ENCODE measurements at places on chromosomes 1 and 21.

GRCh38 chr1:243609698-243610097 is 240.3 kb downstream of the AKT3 start:
- no peak for DNase-seq

DNA sequence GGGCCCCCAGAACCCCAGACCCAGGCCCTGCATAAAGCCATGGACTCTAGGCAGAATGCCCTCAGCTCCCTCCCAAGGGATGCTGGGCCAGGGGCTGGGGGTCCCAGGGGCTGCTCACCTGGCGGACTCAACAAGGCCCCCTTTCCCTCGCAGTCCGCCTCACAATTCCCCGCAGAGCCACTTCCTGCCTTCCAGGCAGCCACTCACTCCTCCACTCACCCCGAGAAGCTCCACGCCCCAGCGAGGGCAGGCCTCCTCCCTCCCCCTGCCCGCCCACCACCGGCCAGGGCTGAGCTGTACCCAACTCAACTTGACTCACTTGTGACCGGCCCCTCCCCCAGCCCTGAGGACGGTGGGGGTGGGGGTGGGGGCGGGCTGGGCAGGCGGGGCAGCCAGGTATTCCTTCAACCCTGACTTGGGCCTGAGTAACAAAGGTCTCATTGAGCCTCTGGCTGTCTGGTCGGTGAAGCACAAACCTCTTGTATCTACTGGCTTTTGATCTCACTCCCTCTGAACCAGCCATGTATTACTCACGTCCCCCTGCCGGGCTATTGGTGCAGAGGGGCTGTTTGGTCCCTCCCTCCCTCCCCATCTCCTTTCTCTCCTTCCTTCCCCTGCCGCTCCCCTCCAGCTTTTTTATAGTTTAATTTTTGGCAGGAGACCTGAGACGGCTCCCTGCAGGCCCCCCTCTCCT is 5.9 kb downstream of the BLACAT1 start:
- DNase-seq, result peak; percentile 95

DNA sequence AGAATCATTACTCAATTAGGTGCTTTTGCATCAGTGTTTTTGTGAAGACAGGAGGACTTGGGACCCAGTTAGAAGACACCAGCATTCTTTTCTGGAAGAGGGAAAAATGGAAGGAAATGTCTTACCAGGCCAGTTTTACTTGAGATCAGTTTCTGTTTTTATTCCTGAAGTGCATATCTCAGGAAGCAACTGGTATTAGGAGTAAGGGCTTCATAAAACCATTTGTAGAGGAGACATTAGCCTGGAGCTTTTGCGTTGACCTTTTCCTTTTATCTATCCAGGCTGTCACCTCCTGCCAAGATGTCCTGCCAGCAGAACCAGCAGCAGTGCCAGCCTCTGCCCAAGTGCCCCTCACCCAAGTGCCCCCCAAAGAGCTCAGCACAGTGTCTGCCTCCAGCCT is at the start of gene LCE3B:
Gene LCE3B, plus strand, starts transcription at position 301 of the 400 bp plus-strand sequence. Its CDS starts 0 bp downstream, at position 301.
- DNase-seq, result no peak

DNA sequence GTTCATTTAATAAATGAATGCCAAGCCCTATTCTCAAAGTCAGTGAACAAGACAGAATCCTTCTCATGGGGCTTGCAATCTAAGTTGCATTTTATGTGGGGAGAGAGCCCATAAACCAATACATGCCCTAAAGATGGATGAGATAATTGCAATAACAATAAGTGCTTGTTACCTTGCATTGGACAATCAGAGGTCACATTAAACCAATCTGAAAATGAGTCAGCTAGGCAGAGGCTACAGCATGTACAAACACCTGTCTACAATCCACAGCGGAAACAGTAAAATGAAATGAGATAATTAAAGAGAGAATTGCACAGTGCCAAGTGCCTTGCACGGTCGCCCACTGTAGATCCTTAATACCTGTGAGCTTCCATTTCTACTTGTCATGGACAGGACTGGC is 7.4 kb upstream of the IGFN1 start:
- DNase-seq, result no peak

DNA sequence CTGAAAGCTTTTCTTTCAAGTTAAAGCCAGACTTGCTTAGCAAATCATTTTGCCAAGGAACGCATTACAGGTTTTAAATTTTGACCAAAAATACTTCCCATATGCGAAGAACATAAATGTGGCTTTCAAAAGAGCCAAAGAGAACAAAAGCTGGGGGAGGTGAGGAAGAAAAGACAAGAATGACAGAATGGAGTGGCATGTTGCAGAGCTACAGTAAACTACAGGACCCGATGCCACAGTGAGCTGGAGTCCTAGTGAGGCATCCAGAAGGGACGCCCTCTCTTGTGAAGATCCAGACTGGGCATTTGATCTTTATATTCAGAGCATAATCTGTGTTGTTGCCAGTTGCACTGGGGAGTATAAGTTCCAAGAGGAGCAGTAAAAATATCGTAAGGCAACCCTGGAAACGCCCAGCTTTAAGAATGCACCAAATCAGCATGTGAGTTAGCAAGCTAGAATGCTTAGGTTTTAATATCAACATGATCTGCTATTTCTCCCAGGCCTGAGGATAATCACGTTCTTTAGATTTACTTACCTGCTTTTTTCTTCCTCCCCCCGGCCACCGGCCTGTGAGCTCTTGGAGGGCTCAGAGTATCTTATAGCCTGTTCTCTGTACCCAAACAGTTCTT is 48.4 kb upstream of the HOOK1 start:
- no peak for DNase-seq

GRCh38 chr1:55034476-55035133 is 4.7 kb upstream of the PCSK9 start:
- no peak for DNase-seq

- no peak for DNase-seq
Measured at GRCh38 chr1:72568113-72568512, 285.8 kb upstream of the NEGR1 start.

DNA sequence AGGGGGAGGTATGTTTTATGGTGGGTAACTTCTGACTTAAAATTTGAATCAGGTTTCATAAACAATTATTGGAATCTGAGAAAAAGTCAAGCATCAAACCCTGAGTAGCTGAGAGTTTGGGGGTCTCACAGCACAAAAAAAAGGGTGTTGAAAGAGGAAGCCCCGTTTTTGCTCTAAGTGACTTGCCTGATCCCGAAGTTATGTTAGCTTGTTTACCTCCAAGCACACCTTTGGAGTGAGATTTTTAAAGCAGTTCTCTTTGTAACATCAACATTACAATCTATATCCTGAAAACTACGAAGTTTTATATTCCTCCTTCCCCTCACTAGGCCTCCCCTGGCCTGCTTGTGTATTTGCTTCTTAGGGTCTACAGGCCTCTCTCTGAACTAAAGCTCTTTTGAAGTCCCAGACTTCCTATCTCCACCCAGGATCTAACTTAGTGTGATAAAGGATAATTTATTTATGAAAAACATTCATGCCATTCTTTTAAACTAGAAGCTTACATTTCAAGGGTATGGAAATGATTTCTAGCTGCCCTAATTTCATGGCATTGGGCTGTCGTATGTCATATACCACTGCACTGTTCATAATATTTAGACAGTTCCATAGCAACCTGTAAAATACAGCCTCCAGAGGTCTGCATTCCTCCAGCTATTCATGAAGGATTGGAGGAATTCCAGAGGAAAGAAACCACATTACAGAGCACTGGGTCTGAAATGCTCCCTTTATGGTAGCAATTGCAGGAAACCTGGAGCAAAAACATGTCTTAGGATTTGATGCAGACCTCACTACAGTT is 36.1 kb upstream of the RGS1 start:
- no peak for DNase-seq

- peak; percentile 88 for DNase-seq
Measured at GRCh38 chr1:155984341-155984740, 6.0 kb upstream of the ARHGEF2 start.

GRCh38 chr1:1721201-1721600 is 3.0 kb downstream of the CDK11A start:
- DNase-seq, result no peak

DNA sequence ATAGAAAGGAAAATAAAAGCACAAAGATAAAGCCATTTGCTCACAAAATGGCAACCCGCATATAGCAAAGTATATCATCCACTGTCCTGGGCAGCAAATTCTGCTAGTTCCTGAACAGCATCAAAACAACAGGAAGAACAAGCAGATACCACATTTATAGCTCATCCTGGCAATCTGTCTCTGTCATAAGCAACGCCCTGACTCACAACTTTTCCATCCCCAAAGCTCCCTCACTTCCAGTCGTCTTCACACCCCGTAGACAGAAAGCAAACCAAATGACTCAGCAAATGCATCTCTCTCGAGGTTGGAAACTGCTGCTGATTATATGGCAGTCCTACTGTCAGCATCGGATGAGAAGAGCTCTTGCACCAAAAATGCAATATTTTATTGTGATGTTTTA is 65.8 kb downstream of the AK5 start:
- no peak for DNase-seq

GRCh38 chr1:119966020-119966419 is 69.7 kb upstream of the ADAM30 start:
- no peak for DNase-seq

DNA sequence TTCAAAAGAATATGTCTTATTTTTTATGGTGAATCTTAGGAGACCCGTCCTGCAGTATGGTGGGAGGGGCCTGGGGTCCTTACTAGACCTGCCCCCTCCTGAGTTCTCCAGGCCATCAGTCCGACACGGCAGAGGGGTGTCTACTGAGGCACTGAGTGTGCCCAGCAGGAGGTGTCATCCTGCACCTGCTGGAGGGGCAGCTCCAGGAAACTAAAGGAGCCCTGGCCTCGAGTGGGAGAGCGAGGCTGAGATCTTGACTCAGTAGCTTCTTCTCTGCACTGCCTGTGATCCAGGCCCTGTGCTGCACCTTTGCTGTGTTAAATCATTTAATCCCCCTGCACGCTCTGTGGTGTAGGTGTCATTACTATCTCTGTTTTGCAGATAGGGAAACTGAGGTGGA is 587.7 kb downstream of the PTPRU start:
- DNase-seq, result no peak

- DNase-seq, result no peak
Measured at GRCh38 chr1:220296981-220297380, 24.7 kb upstream of the RAB3GAP2 start.

- no peak for DNase-seq
Measured at GRCh38 chr1:76725864-76726619, 141.2 kb upstream of the ST6GALNAC5 start.

- no peak for DNase-seq
Measured at GRCh38 chr1:232699814-232700213, 69.9 kb upstream of the SIPA1L2 start.

- DNase-seq, result peak; percentile 15
Measured at GRCh38 chr1:32052887-32053286, 19.9 kb upstream of the TMEM39B start.

GRCh38 chr1:193533853-193534252 is 347.4 kb upstream of the B3GALT2 start:
- no peak for DNase-seq

DNA sequence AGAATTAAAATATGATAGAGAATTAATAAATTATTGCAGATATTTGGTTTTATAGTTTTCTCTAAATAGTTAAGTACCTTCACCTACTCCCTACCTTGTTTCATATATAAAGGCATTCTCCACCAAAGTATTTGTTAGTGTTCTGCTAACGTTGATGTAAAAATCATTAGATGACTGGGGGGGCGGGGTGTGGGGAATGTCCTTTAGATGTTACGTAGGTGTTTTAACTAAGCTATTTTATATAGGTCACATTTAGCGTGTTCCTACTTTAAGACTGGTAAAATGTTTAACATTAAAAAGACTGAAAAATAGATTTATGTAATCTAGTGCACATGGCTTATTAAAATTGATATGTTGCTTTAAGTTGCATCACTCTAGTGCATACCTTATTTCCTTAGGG is 48.6 kb downstream of the PTPRC start:
- DNase-seq, result no peak

- DNase-seq, result no peak
Measured at GRCh38 chr1:199529324-199529723, 498.2 kb upstream of the NR5A2 start.

GRCh38 chr1:67209521-67209920 is 43.3 kb downstream of the IL23R start:
- no peak for DNase-seq

DNA sequence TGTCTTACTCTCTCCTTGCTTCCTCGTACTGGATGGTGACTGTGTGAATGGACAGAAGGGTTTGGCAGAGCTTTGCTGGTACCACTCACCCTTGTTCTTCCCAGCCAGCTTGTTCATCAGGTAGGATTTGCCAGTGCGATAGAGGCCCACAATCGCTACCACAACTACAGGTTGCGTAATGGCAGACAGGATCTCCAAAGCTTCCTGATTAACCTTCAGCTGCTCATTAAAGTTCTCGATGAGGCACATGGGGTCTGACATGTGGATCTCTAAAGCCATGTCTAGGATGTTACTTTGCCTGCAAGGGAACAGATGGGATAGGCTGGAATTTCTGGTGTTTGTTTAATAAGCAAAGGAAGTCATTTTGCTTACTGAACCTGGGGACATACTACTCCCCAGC is 3.4 kb downstream of the GBP5 start:
- no peak for DNase-seq

DNA sequence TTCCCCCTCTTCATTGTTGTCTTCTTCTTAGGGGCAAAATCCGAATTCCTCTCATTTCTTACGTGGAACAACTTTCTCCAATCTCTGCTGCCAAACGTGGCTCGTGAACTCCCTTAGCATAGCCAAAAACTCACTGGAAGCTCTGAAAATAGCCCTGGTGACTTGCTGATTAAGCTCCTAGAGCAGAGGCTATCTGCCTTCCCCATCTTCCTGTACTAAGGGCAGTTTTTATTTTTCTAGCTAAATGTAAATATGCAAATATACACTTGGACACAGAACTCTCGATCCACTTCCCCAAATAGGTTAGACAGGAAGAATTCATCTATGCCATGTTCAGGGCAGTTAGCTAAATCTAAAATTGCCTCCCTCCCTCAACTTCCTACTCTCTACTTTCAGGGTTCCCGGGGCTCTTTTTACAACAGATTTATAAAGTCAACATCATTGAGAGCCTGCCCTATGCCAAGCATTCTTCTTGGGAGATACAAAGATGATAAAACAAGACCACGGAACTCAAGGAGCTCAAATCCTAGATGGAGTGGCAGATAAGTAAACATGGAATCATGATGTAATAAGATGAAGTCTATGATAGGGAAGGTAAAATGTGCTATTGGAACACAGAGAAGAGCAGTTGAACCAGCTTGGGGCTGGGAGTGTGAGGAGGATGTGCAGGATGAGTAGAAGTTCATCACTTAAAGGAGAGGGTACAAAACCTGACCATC is 59.4 kb upstream of the FMOD start:
- DNase-seq, result no peak

DNA sequence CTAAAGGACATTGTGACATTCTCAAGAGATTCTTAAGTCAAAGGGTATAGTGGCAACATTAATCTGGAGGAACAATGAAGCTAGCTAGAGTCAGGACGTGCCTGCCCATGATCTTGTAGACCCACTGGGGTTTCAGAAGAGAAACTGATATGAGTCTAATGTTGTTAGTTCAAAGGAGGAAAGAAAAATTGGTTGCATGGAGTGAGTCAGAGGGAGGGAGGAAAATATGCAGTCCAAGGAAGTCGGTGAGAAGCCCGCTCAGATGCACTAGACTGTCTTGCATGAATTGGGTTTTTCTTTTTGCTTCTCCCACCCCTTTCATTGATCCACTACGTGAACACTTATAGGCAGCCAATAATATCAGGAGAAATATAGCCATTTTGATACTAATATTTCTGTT is 53.8 kb upstream of the SYT14 start:
- no peak for DNase-seq

Measured in endodermal cell (in vitro differentiated cells).